ENCODE measurements at places on chromosomes 3 and 15. TPM values are rescaled to one million over a fixed set of nuclear protein-coding genes. Genes with fewer than 3 reads are reported as not detected.

The RNF168 gene
- total RNA-seq = 13.2 TPM

The ACTRT3 gene
- 4.8 TPM for total RNA-seq

The CNTN4 gene
- total RNA-seq = not detected

The CNTN3 gene
- total RNA-seq = 1.7 TPM

The SPSB4 gene
- not detected for total RNA-seq

The CHRNA7 gene
- not detected for total RNA-seq

The TMCO5A gene
- not detected for total RNA-seq

The BFSP2 gene
- not detected for total RNA-seq

The ARPIN gene
- total RNA-seq = 12.7 TPM

The RASL12 gene
- total RNA-seq = 108 TPM

The NCKIPSD gene
- 11.8 TPM for total RNA-seq

The FOXB1 gene
- not detected for total RNA-seq

The BUB1B gene
- 33.3 TPM for total RNA-seq

The LRTM1 gene
- total RNA-seq = not detected

The STAG1 gene
- total RNA-seq = 54.7 TPM

The DPPA4 gene
- total RNA-seq = not detected

The OSBPL10 gene
- total RNA-seq = 9.5 TPM

The PSTPIP1 gene
- 0.17 TPM for total RNA-seq

The CPA3 gene
- total RNA-seq = not detected

The EFHB gene
- 0.17 TPM for total RNA-seq

The TIPIN gene
- 10.6 TPM for total RNA-seq

The UBAP1L gene
- 1.5 TPM for total RNA-seq

The BRK1 gene
- total RNA-seq = 118 TPM

The ZNF385D gene
- 0.66 TPM for total RNA-seq

The PLA2G4B gene
- 10.8 TPM for total RNA-seq

The ACTC1 gene
- not detected for total RNA-seq

The MINAR1 gene
- 0.83 TPM for total RNA-seq

The CPEB1 gene
- 42.7 TPM for total RNA-seq

The B3GALNT1 gene
- 16.9 TPM for total RNA-seq

The GRAMD2A gene
- 0.33 TPM for total RNA-seq

The GOLGA8G gene
- total RNA-seq = not detected

The MUC13 gene
- total RNA-seq = not detected

The ROBO2 gene
- total RNA-seq = 1.0 TPM

The MED12L gene
- 0.44 TPM for total RNA-seq

The FGD5 gene
- total RNA-seq = 1.7 TPM

The GOLGA8M gene
- 1.2 TPM for total RNA-seq

The FBXW12 gene
- 0.15 TPM for total RNA-seq

The ZNF619 gene
- 8.1 TPM for total RNA-seq

The ACKR2 gene
- 0.15 TPM for total RNA-seq

The LIPH gene
- not detected for total RNA-seq

The CIAO2A gene
- 70.1 TPM for total RNA-seq

The TERC gene
- total RNA-seq = 254 TPM

The CELF6 gene
- total RNA-seq = 0.15 TPM

The MESP2 gene
- 0.58 TPM for total RNA-seq

The NOX5 gene
- 0.83 TPM for total RNA-seq

The PTPN23 gene
- 33.7 TPM for total RNA-seq

The OR5K2 gene
- total RNA-seq = not detected

The PLSCR5 gene
- total RNA-seq = not detected

The HGD gene
- total RNA-seq = 0.29 TPM

The ROPN1B gene
- not detected for total RNA-seq

The SPINT1 gene
- total RNA-seq = 0.15 TPM

The GPR62 gene
- total RNA-seq = under 0.01 TPM

The SLC9A9 gene
- 59.9 TPM for total RNA-seq
